ENCODE measurements at places on chromosomes 5 and 9.

DNA sequence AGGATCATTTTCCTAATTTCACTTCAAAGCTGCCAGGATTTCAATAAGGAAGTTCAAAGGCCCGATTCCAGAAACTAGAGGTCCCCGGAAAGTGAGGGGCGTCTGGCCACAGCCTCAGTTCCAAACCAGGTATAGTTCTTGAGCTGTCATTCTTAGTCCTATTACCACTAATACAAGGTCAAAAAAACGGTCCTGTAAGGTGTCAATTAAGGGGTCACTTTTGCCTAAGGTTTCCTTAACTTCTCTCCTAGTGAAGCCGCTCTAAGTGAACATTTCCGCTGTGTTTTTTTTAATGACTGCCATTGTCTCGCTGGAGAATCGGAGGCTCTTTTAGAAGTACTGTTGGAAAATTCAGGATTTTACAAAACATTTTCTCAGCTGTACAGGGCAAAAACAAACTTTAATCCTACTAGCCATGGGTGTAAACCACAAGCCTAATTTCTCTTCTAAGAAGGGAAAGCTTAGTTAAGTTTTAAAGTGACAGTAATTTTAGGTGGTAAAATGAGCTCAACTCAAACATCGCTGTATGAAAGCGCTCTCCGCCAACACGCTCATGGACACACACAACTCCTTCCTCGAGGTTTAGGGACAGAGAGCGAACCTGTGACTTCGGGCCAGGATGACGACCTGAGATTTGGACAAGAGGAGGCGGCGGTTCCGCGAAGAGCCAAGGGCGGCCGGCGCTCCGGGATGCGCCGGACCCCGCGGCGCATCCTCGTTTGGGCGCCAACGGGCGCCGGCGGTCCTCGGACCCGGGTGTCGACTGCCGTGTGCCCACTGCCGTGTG lies 76.7 kb upstream of the IFNE start:
- no peak for DNase-seq

DNA sequence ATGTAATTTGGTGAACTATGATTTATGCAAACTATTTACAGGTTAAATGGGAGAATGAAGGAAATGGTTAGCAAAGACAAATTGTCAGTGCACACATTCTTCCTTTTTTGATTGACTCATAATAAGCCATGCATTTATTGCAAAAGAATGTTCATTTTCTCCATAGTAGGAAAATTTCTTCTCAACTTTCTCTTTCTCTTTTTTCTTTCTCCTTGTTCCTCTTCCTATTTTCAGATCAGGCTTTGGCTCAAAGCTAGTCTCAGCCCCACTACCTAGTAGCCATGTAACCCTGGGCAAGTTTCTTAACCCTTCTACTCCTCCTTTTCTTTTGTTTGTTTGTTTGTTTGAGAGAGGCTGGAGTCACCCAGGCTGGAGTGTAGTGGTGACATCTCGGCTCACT lies 156.6 kb downstream of the PIK3R1 start:
- DNase-seq = no peak

DNA sequence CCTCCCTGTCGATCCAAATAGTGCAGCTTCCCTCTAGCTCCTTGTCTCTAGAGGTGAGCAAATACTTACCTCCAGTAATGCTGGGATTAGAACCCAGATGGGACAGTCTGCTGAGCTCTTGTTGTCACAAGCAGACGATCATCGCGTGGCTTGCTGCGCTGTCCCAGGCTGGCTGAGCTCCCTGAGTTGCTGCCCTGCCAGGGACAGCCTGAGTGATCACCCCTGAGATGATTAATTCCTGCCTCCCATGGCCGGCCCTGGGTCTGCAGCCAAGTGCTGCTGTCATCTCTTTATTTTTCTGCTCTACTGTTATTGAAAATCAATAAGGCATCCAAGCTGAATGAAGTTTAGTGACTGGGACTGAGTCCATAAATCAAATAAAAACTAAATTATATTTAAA lies 94.0 kb upstream of the ALDH1B1 start:
- DNase-seq = no peak

- DNase-seq = no peak
Measured at GRCh38 chr9:125700791-125701190, 6.2 kb downstream of the MAPKAP1 start.

- no peak for DNase-seq
Measured at GRCh38 chr9:105859428-105860091, 165.2 kb downstream of the TMEM38B start.

DNA sequence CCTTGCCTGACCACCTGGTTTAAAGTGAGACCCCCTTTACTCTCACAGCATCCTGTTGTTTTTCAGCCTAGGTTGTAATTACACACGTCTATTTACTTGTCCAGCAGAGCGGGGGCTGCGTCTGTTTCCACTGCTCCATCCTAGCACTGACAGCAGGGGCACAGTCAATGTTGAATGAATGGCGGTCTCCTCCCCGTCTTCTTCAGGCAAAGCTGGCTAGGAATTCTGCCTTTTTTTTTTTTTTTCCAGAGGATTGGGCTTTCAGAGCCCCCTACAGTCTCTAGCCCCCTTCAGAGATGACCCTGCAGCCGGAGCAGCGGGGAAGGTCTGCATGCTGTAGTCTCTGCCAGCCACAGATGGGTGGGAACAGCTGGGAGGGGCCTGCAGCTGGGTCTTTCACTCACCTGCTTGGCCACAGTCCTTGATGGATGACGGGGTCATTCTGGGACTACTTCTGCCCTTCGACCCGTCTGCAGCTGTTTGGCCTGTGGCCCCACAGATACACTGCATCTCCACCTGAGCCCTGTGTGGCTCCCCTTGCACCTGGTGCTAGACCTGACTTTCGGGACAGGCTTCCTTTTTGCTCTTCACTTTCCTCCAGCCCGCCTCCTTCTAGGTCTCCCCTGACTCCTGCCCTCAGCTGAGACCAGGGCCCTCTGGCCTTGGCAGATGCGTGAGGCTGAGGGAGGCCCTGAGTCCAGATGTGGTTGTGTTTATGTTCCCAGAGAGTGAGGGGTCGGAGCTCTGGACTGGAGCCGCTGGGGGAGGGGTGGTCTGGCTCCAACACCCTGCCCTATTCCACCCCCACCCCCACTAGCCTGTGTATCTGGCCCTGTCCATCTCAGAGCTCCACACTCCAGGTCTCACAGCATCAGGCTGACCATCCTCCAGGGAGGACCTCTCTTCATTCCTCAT lies 8.0 kb downstream of the PITX1 start:
- no peak for DNase-seq

GRCh38 chr5:28215091-28215490 lies 1176.7 kb upstream of the CDH9 start:
- DNase-seq = no peak

GRCh38 chr5:76412511-76412910 lies 9.4 kb downstream of the IQGAP2 start:
- no peak for DNase-seq

GRCh38 chr9:37749129-37749528 lies 4.5 kb upstream of the TRMT10B start:
- DNase-seq = no peak

DNA sequence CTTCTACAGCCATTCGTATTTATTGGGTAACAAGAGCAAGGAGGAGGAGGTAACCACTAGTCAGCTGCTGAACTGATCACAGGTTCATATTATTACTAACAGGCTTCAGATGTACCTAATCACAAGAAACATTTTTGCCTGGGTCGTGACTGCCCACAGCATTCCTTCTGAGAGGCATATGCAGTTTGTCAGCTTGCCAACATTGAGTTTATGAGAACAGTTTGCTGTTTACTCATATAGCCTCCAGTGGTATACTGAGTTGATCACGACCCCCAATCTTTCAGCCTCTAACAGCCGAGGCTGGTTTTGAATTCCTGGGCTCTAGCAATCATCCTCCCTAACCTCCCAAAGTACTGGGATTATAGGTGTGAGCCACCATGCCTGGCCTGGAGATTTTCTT lies 693.6 kb downstream of the TLE1 start:
- DNase-seq = no peak

GRCh38 chr5:151471276-151471675 lies 23.9 kb downstream of the SLC36A1 start:
- no peak for DNase-seq

- DNase-seq = no peak
Measured at GRCh38 chr5:30401479-30402058, 791.9 kb upstream of the CDH6 start.

DNA sequence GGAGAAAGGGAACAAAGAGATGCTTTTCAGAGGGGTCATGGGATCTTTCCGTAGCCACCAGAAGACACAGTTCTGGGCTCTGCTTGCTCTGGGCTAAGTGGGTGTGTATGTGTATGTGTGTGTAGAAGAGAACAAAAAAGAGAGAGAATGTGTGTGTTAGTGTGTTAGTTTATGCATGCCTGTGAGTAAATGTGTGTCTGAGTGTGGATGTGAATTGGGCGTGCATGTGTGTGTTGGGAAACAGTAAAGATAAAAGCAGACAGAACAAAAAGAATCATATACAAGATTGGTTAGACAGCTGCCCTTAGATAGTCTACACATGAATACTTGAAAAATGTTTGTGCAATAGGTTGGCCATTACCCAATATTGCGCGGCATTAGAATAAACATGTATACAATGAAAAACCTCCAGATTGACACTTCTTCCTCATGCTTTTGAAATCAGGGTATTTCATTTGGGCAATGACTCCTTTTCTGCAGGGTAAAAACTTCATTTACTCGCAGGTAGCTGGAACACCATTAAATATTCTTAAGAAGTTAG lies 36.5 kb upstream of the HSPA9 start:
- no peak for DNase-seq

DNA sequence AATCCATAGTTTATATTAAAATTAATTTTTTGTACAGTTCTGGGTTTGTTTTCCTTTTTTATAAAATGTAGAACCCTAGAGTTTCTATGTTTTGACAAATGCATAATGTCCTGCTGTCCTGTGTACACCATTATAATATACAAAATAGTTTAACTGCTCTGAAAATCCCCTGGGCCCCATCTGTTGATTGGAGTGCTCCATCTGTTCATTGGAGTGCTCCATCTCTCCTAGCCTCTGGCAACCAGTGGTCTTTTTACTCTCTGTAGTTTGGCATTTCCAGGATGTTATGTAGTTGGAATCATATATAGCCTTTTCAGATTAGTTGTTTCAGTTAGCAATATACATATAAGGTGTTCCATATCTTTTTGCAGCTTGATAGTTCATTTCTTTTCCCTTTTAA lies 31.2 kb downstream of the JMY start:
- no peak for DNase-seq

DNA sequence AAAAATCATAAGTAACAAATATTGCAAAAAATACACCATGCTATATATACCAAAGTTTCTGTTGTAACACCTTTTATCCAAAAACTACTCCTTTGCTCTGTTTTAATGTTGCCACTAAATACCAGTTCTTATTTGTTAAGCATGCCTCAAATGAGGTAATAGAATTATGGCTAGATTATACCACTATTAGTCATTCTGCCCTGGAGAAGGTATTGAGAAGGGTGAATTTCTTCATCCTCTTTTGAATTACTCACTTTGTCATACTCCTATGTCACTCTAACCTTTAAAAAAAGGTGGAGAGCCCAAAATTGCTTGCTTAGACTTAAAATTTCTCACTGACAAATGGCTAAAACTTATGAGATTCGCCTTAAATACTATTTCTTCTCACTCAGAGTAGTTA lies 750.9 kb downstream of the MAT2B start:
- no peak for DNase-seq

- no peak for DNase-seq
Measured at GRCh38 chr9:71743217-71743705, 25.1 kb downstream of the CEMIP2 start.

- DNase-seq = no peak
Measured at GRCh38 chr5:178473854-178474253, 116.3 kb downstream of the COL23A1 start.

DNA sequence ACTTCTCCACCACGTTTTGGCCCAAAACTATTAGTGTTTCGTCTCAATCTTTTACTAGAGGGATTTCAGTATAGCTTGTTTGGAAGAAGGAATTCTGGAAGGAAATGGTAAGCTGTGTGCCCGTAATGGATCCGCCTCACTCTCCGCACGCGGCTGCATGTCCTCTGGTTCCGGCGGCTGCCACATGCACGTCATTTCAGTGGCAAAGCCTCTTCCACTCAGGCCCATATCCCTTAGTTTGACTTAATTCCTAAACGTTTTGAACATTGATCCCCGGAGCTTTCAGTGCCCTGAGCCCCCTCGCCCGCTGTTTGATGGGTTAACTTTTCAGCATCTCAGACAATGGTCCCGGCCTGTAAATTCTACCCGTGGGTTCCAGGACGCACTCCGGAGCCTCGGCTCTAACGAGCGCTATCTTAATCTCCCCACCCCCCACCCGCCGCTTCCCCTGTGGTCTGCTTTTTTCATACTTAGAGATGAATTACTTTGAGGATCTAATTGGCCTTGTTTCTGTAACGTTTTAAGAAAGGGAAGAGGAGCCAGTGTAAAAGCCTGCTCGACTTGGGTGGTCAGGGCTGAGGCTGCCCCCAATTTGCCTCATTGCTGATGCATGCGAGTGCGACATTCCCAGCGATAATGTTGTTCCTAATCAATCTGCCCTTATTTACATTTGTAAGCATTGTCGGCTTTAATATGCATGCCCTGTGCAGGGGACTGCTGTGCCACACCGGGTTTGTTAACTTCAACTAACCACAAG lies 4.6 kb downstream of the PTCH1 start:
- no peak for DNase-seq

DNA sequence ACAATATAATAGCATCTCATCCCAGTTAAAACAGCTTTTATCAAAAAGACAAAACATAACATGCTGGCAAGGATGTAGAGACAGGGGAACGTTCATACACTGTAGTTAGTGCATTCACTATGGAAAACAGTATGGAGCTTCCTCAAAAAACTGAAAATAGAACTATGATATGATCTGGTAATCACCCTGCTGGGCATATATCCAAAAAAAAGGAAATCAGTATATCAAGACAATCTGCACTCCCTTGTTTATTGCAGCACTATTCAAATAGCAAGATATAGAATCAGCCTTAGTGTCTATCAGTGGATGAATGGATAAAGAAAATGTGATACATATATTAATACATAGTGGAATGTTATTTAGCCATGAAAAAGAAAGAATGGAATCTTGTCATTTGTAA lies 88.5 kb downstream of the PBX3 start:
- no peak for DNase-seq

DNA sequence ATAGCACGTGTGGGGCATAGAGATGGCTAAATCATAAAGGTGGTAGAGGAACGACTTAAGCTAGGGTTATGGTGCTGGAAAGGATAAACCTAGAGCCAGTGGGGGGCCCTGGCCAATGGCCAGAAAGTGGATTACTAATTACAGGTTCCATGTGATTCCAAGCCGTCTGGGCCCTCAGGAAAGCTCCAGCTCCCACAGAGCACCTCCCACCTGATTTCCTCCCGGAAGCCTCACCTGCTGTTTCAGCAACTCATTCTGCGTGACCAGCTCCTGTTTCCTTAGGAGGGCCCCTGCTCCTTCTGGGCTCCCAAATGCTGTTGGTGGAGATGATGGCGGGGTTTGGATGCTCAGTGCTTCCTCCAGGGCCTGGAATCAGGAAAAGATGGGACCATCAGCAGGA lies 16.2 kb downstream of the GPX3 start:
- no peak for DNase-seq

DNA sequence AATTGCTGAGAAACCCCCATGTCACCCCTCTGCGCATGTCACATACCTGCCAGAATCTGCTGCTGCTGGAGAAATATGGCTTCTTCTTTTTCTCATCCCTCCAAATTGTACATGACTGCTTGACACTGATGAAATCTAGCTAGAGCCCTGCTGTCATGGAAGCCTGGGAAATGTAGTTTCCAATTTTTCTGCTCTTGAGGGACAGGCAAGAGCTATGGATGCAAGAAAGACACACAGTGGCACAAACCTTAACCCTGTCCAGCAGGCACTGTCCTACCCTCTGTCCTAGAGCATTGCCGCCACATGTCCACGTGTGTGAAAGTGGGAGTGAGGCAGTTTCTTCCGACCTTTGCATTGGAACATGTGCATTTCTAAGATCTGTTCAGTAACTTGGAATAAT lies 255.5 kb upstream of the SEMA6A start:
- no peak for DNase-seq

- DNase-seq = no peak
Measured at GRCh38 chr5:21184581-21184980, 1196.6 kb upstream of the CDH18 start.

Measured in cortex of kidney (tissue), 1 donor.